ENCODE measurements at places on chromosomes 11 and 22.

GRCh38 chr11:6557761-6558674 is 45.4 kb downstream of the RRP8 start:
- DNase-seq: no peak

- no peak for DNase-seq
Observed at GRCh38 chr11:36210529-36210928, 78.7 kb downstream of the COMMD9 start.

DNA sequence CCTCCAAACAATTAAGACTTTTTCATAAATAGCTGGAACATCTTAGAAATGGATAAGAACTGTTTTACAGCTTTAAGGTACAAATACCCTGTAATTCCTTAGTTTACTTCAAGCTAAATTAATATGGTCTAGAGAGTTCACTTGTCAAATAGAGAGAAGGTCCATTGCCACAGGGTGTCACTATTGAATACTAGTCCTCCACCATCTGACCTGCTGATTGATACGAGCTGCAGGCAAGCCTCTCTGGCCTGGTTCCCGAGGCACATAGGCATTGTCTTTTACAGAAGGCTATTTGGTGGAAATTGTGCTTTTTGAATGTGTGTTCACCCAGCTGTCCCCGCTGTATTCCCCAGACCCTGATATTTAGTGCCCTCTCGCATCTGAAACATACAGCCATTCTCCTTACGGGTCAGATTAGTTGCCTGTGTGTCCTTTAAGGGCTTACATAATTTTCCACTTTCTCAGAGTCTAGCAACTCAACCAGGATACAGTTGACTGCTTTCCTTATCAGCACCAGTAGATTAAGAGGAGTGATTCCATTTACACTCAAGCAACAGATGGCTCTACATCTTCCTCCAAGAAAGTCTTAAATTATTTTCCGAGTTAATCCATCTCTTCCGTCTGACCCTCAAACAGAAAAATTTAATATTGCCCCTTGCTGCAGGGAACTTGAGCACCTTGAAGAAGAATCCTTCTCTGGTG is 788.8 kb upstream of the FAT3 start:
- DNase-seq: no peak

DNA sequence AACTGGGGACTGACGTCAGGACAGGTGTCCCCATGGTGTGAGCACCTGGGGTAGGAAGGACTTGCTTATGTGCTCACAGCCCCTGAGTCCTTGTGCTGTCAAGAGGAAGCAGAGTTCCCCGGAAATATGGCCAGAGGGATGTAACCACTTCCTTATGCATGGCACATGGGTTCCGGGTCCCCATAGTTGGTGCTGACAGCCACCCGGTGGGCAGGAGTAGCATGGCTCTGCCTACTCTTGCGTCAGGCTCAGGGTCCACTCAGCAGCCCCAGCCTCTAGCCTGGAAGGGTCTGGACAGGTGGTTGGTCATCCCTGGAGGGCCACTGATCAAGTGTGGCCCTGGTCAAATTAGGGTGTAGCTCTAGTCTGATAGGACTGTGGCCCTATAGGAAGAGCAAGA is 42.8 kb upstream of the CCND1 start:
- no peak for DNase-seq

GRCh38 chr11:110453684-110454354 is 24.1 kb downstream of the FDX1 start:
- no peak for DNase-seq

DNA sequence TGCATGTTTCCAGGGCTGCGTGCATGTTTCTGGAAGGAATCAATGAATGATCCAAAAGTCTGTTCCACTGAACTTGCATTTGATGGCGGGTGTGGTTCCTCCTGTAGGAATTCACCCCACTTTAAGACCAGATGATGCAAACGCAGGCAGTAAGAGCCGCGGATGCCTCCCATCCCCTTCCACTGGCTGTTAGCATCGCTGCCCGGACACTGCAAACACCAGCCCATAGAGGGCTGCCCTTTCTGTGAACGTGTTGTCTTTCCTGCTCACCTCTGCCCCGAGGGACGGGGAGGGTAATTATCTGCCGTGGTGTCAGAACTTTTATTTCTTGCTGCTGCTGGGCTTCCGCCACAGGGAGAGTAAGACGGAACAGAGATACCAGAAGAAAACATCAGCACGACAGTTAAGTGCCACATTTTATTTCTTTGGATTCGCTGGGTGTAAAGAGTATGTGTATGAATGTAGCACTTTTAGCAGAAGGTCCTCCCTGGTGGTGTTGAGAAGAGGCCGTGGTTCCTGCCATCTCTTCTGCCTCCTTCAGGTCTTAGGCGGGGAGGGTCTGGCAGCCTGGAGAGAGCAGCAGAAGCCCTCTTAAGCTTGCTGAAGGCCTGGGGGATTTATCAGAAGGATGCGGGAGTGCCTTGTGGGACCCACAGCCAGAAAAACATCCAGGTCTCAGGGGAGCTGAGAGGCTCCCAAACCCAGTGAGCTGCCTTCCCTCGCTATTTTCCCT is 53.2 kb upstream of the NECTIN1 start:
- no peak for DNase-seq

DNA sequence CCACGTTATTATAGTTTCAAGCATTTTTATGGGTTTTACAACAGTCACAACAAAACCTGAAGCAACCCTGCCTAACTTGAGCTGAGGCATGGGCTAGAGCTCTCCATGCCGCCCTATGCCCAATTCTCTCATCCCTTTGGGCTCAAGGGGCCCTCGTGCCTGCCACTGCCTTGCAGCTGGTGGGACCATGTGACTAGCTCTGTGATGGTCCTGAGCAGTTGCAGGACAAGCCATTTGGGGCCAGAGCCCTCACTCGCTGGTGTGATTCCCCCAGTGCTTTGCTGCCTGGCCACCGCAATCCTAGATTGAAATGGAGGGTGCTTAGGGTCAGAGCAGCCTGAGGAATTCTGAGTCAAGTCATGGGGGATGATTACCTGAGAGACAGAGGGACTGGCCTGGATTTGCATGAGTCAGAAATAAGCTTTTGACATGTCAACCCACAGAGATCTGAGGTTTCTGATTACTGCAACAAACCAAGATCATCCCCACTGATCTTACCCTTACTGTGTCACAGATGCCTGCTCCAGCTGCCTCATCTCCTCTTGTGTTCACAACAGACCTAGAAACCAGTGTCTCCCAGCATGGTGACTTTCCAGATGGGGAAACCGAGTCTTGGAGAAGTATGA is 323.7 kb downstream of the BRD1 start:
- DNase-seq: no peak

DNA sequence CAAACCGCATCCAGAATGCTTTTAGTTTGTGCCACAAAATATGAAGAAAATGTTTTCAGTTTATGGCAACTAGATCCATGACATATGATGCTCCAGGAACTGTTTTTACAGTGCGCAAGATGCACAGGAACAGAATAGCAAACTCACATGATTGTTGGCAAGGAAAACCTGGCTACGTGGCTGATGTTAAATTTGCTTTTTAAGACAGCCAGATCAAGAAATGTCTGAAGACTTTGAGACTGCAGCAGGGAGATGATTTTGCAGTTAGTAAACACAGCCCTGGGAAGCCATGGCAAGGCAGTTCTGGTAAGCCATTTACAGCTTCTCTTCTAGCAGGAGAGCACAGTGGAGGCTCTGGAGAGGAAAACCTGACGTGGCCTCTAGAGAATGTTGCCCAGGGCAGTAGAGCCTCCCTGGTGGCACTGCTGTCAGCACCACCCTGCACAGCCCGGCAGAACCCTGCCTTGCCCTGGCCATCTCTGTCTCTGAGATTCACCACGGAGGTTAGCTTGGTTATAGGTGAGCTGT is 69.8 kb upstream of the TNRC6B start:
- DNase-seq: no peak

GRCh38 chr11:6402061-6402470 is 11.8 kb downstream of the SMPD1 start:
- no peak for DNase-seq

Data from esophagus squamous epithelium (tissue), 5 donors.